ENCODE measurements at places on chromosomes 4 and X.
A peak's percentile ranks its signal among the peaks of the same experiment; 100 is the strongest.

DNA sequence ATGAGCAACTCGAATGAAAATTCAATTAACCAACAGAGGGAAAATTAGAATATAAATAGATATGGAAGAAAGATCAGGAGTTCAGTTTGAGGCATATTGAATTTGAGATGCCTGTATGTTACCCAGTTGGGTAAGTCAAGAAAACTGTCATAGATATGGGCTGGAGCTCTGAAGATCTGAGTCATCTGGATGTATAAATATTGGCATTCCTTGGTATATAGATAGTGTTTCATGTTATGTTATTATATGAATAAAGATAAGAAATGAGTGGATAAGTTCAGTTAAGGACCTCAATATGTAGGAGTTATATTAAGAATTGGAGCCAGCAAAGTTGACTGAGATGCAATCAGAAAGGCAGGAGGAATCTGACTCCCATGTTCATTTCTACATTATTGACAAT, 543.6 kb upstream of the SMIM31 start:
- no peak for DNase-seq

DNA sequence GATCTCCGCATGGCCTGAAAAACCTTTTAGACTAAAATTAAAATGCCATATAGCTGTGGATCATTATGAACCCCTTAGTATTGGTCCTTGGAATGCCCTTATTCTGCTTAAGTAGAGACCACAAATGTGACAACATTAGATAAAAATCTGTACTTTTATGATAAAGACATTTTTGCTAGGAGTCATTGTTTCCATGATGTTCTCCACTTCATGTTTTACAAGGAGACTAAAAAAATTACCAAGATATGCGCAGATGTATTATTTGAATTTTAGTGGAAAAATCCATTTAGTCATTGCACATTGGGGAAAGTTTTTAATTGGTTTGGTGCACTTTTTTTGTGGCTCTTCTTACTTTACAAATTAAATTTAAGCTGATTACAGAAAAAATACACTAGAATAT, 85.1 kb upstream of the HPRT1 start:
- no peak for DNase-seq

DNA sequence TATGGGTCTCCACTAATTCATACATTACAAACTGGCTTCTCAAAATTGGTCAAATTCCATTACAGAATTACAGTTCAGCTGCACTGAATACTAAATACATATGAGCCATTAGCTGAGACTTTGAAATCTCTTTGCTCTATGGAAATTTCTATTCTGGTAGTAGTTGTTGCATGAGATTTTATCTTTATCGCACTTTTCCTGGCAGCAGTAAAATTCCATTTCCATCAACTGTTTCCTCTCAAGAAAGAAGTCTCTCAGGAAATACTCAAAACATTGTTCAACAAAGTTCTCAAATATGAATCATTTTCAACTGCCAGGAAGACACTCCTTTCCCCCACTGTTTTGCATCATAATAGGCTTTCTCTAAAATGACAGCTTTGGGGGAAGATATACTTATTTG, 51.3 kb downstream of the ATP11C start:
- no peak for DNase-seq

- no peak for DNase-seq
Measured at GRCh38 chrX:112611776-112612175, 68.0 kb downstream of the LHFPL1 start.

DNA sequence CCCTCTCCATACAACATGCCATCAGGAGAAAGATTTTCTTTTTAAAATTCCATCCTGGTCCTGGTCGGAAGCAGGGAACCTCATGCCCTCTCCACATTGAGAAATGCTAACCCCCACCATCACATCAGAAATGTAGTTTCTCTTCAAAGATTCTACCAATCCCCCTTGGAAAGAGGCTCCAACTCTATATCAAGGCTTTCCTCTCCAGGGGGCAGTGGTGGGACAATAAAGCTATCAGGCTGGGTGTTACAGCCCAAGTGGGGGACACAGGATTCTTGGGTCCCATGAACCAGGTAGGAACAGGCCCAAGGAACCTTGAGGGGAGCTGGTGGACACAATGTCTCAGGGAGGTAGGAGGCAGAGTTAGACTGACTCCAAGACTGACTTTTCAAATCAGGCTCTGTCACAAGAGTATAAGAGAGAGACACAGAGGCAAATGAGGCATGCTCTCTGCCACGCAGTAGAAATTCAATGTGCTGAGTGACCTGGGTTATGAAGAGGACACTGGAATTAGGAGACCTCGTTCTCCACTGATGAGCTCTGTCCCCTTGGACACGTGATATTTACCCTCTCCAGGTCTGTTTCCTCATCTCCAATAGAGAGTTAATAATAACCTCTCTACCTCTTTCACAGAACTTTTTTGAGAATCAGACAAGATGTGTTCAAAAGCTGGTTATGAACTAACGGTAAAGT, 4.5 kb downstream of the GJB1 start:
- no peak for DNase-seq

DNA sequence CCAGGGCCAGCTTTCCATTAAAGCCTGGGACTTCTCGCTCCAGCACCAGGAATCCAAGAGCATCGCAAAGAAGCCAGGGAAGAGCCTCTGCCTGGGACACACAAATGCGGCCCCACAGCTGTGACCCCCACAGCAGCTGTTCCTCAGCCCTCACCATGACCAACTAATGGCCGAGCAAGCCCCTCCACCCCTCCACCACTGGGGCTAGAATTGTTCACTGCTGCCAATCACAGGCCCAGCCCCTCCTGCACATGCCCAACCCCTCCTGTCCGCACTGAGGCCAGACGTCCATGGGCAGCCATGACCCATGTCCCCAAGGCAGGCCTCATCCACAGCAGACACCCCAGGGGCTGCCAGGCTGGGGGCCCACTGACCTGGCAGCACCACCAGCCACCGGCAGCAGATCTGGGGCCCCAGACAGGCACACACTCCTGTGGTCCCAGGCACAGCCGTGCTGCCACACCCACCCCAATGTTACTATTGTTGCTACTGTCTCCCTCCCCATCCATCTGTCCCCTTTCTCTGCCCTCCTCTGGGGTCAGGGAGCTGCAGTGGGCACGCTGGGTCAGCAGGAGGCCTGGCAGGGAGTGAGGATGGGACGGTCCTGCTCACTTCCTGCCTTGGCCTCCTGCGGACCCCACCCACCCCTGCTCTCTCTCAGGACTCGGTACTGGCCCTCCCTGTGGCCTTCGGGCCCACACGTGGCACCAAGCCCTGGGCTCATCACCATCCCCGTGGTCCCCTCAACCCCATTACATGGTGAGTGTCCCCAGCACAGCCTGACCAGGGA, 56.0 kb downstream of the ZFYVE28 start:
- no peak for DNase-seq

DNA sequence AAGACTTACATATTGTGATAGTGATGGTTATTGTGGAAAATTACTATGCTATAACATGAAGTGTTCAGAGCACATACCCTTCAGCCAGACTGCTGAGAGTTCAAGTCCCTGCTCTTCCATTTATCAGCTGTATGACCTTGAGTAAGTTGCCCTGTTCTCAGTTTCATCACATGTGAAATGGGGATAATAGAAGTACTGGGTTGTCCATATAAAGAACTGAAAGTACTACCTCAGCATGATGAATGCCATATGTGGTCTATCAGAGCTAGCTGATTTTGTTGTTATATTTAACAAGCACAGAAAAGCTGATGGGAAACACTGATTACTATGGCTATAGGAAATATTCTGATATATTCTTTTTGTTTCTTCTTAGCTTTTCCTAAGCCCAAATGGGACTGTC, 115.6 kb downstream of the REPS2 start:
- no peak for DNase-seq

DNA sequence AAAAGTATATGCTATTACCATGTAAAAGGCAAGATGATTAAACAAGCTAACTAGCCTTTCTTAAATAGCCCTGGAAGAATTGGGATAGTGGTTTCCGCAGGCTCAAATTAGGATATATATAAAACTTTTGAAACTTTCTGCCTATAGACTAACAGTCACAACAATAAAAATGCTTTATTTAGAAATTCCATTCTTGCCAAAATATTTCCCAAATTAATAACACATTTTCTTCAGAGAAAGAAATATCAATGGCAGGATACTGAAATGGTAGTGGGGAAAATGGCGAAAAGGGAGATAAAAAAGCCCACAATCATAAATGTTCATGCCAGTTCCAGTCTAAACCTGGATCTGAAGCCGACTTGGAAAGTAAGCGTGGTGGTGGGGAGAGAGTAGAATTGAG, 56.0 kb downstream of the MAD2L1 start:
- no peak for DNase-seq

DNA sequence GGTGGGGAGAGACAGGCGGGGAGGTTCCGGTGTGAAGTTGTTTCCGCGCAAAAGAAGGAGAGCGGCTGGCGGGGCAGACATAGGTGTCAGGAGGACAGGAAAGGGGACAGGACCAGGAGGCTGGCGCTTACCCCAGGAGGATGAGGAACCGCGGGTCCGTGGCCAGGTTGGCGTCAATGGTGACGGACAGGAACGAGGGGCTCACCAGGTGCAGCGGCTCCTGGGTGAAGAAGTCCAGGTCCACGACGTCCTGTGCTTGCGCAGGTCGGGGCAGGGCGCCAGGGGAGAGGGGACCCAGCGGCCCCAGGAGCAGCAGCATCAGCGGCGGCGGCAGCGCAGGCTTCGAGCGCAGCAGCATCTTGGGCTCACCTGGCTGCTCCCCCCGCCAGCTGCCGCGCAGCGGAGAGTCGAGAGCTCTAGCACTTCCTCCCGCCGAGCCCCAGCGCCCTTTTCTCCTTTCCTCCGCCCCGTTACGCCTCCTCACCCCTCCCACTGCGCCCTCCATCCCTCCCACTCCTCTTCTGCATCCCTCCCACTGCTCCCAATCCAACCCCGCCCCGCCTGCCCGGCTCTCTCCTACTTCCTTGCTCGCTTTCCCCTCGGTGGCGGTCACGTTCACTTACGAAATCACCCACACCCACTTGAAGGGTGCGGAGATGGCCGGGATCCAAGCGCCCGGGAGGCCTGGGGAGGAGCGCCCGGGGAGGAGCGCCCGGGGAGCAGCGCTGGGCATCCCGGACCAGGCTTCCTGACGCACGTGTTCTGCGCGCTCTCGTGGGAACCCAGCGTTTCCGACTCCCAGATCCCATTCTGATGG, at the start of gene HPSE:
Gene HPSE (minus strand): TSS at position 424 of the 817 bp plus-strand sequence. CDS start 66 bp downstream, at position 358.
- peak; percentile 36 for DNase-seq

GRCh38 chr4:185222598-185222997, 13.2 kb downstream of the SNX25 start:
- no peak for DNase-seq

DNA sequence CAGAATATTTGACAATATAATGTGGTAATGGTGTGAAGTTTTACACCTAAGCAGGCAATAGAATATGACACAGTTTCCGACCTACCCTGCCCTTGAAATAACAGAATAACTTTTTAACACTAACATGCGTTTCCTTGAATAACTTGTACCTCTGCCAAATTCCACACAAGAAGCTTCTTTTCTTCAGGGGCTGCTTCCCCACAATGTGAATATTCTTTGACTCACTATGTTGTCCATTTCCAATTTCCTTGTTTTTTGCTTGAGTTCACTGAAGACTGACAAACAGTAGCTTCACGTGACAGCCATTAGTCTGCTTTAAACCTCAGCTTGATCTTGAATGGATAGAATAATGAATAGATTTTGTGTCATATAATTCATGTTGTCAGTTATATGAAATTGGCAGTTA, 14.3 kb downstream of the SHROOM3 start:
- DNase-seq: no peak

DNA sequence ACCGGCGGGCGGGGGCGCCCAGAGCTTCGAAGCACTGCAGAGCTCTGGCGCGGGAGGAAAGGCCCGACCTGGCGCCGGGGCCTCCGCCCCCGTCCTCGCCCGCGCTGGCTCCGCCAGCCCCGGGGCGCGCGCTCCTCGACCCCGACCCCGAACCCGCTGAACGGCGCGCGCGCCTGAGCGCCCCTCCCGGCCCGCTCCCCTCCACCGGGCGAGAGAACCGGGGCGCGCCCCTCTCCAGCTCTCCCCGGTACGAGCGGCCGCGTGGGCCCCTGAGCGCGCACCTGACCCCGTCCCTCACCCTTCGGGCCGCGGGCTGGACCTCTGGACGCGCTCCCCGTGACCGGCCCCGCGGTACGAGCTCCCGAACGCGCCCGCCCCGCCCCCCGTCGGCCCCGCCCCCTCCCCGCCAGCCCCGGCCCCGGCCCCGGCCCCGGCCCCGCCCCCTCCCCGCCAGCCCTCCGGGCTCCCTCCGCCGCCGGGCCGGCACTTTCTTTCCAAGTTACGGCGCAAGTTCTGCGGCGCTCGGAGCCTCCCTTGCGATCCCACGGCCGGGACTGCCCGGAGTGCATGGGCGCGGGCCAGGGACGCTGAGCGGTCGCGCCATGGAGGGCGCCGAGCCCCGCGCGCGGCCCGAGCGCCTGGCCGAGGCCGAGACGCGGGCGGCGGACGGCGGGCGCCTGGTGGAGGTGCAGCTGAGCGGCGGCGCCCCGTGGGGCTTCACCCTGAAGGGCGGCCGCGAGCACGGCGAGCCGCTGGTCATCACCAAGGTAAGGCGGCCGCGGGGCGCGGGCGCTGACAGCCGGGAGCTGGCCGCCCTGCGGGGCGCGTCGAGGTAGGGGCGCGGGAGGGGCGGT, at the start of gene SHROOM2:
Gene SHROOM2 (plus strand): TSS at position 486 of the 854 bp plus-strand sequence. CDS start 117 bp downstream, at position 603.
- DNase-seq: no peak

DNA sequence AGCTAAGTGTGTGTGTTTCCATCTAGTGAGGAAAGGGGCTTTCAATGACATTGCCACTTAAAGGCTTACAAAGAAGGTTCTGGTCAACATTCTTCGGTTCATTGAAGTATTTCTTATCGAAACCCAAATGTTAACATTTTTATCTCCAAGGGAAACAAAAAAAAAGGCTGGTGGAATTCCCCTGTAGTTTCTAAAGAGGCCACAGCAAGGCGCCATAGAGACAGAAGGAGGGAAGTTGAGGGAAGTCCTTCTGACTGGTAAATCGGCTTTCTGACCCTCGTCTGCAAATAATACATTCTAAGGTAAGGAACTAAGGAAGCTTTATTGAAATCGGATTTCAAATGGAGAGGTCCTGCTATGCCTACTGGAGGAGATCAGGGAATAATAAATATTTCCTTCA, 1.7 kb upstream of the ZFP42 start:
- DNase-seq: no peak

GRCh38 chrX:151753313-151754046, 18.9 kb downstream of the CNGA2 start:
- DNase-seq: peak; percentile 7

GRCh38 chr4:106583567-106583966, 215.0 kb upstream of the GIMD1 start:
- no peak for DNase-seq

GRCh38 chr4:101556842-101557241, 209.5 kb upstream of the PPP3CA start:
- no peak for DNase-seq

GRCh38 chrX:21666679-21667078, 8.5 kb upstream of the KLHL34 start:
- no peak for DNase-seq

DNA sequence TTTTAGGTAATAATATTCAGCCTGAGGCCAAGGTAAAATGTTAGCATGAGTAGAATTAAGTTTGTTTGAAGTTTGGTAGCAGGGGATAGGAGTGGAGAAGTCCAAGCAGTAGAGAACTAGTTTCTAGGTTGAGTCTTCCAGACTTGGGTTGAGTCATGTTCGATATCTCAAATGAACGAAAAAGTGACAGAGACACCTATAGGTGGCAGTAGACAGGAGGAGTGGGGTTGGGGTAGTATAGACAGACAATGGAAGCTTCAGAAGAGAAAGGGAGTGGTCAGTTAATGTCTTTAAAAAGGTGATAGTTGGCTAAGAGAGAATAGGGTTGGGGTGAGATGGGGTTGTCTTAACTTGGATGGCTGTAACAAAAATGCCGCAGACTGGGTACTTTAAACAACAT, 58.7 kb upstream of the EMCN start:
- no peak for DNase-seq
